Activated CD8-positive, alpha-beta memory T cell treated with anti-CD3 and anti-CD28 coated beads for 4 hours (primary cell): ENCODE measurements at places on chromosomes 2 and 18.

DNA sequence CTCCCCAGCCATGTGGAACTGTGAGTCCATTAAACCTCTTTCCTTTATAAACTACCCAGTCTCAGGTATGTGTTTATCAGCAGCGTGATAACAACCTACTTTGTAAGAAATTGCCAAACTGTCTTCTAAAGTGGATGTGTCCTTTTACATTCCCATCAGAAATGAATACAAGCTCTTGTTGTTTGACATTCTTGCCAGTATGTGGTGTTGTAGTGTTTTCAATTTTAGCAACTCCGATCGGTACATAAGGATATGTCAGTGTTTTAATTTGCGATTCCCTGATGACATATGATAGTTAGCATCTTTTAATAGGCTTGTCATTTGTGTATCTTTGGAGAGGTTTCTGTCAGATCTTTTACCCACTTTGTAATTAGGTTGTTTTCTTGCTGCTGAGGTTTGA, 1156.3 kb upstream of the CRIM1 start:
- no peak for DNase-seq

DNA sequence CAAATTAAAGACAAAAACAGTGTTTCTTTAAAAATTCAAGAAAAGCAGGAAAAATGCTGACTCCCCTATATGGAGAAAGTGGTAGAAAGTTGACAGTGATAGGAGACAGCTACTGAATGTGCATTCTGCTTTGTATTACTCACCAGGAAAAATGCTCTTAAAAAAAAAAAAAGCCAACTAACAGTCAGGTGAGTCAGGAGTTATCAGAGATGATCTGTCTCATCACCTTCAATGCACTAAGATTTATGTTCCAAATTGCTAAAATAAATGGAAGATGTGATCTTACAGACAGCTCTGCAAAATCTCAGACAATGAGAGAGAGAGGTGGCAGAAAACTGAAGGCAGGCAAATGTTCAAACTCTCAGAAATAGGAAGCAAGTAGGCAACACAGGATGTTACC, 47.6 kb upstream of the ZNF521 start:
- DNase-seq, result no peak

DNA sequence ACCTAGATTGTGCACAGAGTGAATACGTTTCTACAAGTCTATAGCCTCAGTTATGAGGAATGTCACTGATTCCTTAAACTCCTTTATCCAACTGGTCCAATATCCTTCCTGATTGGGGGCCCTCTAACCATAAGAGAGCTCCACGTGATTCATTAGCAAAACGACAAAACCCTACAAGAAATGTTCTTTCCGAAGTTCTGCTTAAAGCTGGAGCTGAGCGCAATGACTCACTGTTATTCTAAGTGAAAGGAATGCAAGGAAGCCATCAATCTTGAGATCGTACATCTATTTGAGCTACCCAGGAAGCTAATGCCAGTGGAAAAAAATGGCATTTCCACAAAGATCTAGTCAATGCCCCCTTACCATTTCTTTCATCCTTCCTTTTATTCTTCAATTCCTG, 354.9 kb upstream of the CDH20 start:
- no peak for DNase-seq

DNA sequence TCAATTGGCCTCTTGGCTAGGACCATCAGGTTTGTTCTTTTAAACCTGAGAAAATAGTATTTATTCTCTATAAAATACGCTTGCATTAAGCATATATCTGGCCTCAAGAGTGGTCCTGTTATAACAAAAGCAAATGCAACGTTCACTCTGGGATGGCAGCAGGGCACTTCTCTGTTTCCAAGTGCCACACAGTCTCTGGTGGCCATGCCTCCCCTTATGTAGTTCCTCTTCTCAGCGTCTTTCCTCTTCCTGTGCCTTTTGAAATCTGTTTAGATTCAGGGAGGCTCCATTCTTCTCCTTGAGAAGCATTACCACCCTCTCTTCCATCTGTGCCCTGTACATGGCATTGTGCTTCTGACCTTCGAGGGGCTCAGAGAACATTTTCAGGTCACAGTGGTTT, 51.9 kb downstream of the TSHZ1 start:
- no peak for DNase-seq

- DNase-seq, result no peak
Observed at GRCh38 chr2:72921088-72921851, 4.0 kb downstream of the EMX1 start.

- DNase-seq, result peak; percentile 80
Observed at GRCh38 chr18:21600526-21601410, at the start of gene ESCO1. Gene ESCO1 (minus strand): TSS chr18:21600704. CDS start chr18:21574843, 25,861 bp downstream.

DNA sequence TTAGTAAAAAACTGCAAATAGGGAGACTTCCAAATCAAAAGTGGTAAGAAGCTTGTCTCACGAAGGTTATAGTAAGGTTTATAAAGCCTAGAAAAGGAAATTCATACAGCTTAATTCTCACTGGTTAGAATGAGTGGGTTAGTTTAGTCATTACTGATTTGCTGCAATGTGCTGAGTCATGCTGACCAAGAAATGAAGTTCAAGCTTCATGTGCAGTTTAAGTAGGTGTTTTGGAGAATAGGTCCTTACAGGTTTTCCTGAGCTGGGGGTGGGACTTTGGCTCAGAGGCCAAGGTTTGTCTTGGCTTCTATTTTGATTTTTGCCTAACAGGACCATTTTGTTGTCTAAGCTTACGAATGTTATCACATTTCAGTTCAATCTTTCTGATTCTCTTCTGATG, 15.1 kb downstream of the CLIP4 start:
- no peak for DNase-seq

GRCh38 chr2:134988994-134989605, 58.1 kb downstream of the MAP3K19 start:
- no peak for DNase-seq

GRCh38 chr2:157572725-157573124, 55.9 kb downstream of the ACVR1C start:
- no peak for DNase-seq

DNA sequence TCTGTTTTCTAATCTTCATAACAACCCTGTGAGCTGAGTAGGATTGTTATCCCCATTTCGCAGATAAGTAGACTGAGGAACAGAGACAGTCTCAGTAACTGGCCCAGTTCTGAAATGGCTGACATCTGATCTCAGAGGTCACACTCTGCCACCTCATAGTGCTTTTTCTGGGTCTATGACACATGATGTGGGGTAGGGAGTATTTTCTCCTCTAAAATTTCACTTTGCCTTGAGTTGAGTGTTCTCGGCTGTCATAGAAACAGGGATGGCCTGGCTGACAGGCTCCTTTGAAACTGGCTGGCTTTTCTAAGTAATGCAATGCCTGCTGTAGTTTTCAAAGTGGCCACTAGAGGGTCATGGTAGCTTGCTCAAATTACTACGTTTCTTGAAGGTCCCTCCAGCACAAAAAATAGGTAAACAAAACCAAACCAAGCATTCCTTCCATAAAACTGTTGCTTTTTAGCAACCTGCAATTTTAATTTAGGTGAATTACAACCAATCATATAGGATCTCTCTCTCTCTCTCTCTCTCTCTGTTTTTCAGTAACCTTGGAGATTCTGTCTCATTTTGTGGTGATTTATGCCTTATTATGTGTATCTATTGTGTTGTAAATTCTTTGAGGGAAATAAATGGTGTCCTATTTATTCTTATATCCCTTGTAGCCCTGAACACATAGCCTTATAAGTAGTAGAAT, 84.2 kb upstream of the TTN start:
- DNase-seq, result no peak

DNA sequence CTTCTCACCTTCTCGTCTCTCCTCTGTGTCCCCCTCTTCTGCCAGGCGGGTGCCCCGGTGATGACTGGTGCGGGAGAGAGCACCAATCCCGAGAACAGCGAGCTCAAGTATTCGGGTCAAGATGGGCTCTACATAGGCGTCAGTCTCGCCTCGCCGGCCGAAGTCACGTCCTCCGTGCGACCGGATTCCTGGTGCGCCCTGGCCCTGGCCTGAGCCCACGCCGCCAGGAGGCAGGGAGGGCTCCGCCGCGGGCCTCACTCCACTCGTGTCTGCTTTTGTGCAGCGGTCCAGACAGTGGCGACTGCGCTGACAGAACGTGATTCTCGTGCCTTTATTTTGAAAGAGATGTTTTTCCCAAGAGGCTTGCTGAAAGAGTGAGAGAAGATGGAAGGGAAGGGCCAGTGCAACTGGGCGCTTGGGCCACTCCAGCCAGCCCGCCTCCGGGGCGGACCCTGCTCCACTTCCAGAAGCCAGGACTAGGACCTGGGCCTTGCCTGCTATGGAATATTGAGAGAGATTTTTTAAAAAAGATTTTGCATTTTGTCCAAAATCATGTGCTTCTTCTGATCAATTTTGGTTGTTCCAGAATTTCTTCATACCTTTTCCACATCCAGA, 31.3 kb downstream of the GATA6 start:
- no peak for DNase-seq

DNA sequence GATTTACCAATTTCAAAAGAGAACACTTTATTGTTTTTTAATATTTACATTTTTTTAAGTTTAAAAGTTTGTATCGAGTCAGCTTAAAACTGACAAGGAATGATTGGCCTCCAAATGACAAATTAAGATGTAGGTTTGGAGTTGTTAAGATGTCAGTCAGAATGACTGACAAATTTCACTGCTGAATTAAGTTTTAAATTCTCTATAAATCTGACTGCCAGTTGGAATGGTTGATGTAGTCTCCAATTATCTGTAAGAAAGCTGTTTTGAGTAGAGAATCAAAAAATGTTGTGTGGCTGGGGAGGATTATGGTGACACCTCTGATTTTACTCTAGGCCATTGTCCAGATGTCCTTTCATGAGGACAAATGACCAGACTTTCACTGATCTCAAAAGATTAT, 165.3 kb upstream of the CDH20 start:
- no peak for DNase-seq

DNA sequence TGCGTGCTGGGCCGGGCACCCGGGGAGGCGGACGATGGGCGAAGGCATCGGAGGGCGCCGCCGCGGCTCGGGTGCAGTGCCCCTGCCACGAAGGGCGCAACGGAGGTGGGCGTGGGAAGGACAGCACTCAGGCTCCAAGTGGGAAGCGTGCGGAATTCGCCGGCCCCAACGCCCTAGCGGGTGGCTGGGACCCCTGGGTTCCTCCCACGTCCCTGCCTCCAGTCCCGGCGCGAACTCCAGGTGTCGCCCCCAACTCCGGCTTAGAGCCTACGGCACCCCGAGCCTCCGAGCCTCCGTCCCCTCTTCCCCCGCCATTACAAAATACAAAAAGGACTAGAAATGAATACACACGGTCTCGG, 1.3 kb downstream of the CYP27C1 start:
- no peak for DNase-seq

DNA sequence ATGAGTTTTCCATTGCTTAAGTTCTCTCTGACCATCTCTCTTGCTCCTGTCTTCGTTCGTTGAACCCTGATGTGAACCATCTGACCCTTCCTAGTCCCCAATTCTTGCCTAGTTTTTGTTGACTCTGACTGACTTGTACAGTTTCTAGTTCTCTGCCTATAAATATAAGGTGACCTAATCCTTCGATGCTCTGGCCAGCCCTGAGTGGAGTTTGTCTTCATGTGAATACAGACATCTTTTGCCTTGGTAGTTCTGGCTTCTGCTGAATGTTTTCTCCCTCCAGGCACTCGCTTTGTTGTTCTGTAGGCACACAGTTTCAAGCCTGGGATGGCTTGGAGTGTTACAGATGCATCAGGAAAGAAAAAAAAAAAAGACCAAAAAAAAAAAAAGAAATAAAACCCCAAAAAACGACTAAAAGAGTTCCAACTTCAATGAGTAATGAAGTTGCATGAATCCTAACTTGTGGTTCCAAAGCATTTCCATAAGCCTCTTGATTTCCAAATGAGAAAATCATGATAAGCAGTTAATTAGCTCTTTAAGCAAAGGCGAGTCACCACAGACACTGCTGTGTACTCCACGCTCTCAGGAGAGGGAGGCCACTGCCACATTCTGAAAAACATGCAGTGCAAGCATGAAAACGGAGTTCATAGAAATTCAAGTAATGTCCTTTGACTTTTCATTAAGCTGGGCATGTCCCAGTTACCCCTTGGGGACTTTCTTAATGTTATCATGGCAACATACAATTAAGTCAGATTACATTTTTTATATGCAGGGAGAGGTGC, 165.2 kb downstream of the TDRD15 start:
- DNase-seq, result no peak
